ENCODE measurements at places on chromosomes 2 and 18.

DNA sequence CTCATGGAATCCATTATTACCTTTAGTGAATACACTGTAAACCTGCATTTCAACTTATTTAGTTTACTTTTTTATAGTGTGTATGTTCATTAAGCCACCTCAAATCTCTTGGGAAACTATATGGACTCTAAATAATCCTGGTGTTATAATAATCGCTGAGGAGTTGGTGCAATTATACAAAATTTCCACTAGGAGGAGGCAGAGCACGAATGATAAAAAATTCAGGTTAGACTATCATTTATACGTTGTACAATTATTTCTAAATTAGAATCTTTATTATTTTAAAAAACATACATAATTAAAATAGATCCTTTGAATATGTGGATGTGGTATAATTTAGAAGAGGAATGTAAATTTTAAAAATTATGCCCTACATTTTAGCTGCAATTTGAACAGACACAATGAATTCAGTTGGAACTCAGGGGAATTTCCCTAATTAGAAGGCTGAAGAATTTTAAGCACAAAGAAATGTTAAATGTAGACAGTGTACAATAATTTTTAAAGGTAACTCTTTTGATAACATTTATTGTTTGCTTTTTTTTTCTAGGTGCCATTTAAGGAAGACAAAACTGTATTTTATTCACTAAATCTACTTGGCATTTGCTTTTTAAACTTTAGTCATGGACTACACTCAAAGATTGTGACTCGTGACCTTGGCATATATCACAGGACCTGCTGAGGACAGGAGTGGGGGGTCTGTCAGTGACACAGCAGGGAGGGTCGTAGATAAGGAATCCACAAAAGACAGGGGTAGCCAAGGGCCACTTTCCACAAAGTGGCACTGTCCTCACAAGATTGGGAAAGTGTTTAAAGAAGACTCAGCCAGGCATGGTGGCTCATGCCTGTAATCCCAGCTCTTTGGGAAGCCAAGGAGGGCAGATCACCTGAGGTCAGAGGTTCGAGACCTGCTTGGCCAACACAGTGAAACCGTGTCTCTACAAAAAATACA, 45.5 kb downstream of the RAB12 start:
- DNase-seq, result no peak

DNA sequence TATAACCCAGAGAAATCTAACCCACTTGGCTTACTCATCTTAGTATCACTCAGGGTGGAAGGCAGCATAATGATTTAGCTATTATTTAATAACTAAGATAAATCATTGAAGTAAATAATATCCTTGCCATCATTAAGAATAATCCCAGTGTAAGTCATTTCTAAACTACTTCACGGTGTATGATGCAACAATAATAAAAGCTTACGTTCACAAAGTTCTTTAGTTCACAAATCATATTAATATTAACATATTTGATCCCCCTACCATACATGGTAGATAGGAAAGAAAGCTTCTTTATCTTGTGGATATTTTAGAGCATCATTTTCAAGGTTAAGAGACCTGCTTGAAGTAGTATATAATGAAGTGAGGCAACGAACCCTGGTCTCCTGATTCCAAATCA, 401.0 kb downstream of the NCKAP5 start:
- DNase-seq, result no peak

DNA sequence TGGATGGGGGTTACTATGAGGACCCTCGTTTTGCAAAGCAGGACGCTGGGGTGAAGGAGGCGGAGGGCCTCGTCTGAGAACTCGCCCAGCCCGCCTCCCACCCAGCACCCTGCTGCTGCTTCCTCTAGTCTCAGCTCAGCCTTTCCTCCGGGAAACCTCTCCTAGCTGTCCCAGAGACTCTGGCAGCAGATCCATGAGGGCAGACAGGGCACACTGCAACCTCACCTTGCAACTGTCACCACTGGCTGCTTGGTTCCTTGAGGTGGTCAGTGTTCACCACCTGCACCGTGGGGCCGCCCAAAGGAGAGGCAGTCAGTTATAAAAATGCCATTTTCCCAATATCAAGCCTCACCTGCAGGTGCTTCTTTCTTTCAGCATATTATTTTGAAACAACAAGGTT, 45.6 kb downstream of the PARD6G start:
- DNase-seq, result no peak

DNA sequence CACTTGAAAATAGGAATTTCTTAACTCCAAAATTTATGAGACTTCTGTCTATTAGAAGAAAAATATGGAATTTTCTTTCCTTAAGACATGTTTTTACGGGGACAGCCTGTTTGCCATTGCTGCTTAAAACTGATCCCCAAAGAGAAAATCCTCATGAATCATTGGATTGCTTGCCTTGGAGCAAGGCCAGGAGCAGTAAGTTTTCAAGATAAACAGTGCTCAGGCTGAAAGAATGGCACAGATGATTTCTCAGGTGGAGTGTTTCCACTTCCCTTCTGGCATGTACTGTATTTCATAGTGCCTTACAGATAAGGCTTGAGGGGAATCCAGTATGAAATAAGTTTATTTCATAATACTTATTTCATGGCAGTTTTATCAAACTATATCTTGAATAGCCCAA, 74.3 kb upstream of the MMADHC start:
- no peak for DNase-seq

GRCh38 chr2:76567478-76567877, 856.8 kb upstream of the GCFC2 start:
- no peak for DNase-seq

DNA sequence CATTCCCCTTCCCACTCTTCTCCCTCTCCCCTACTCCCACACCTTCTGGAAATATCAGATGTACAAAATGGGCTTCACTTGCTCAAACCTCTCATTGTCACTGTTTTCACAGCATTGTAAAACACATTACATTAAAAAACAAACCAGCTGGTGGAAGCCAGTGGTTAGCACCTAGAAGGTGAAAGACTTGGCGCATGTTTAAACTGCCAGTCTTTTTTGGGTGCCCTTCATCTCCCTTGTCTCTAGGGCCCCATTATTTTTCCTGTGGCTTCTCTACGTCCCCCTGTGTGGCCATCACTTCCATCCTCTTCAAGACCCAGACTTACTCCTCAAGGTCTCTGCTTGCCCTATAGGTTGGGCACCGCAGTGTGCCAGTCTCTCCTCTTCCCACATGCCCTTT, 34.9 kb downstream of the MGAT5 start:
- DNase-seq, result no peak

DNA sequence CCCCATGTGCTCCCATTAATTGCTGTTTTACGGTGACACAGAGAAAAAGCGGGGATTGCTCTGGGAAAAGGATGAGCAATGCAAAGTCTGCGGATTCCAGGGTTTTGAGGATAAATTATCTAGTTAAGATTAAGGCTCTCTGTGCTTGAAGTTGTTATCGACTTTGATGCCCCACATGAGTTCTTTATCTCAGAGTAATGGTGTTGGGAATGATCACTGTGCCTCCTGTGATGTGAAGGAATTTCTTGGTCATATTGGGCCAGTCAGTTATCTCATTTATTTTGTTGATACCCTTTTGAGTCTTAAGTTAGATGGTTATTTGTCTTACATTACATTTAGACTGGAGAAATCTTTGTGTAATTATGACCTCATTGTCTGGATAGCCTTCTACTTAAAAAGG, 184.6 kb upstream of the MEX3C start:
- DNase-seq, result no peak

DNA sequence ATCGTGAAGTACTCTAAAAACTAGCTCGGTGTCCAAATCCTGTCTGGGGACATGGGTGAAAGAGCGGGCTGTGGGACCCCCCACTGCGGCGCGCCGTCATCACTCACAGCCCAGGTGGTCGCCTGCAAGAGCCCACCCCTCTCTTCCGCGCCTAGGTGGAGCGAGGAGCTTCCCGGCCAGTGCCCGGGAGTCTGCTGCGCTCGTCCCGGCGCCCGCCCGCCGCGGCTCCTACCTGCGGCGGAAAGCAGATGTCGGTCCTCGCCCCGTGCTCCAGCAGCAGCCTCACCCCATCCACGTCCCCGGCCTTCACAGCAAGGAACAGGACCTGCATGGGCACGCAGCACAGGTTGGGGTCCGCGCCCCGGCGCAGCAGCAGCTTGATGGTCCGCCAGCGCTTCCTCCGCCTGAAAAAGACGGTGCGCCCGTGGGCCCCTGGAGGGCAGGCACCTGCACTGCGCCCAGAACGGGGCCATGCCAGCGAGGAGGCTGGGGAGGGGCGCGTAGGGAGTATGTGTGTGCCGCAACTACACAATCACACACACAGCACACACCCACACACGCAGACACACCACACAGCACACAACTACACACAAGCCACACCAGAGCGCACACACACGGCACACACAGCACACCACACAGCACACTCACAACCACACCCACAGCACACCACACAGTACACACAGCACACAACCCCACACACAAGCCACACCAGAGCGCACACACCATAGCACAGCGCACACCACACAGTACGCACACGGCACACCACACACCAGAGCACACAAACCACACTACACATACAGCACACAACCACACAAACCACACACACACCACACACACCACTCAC, 37.4 kb downstream of the ANKMY1 start:
- peak; percentile 28 for DNase-seq

- no peak for DNase-seq
Measured at GRCh38 chr2:85245891-85246290, 81.9 kb downstream of the TGOLN2 start.
